ENCODE measurements at places on chromosomes 3 and 15. TPM values are rescaled to one million over a fixed set of nuclear protein-coding genes. Genes with fewer than 3 reads are reported as not detected.

SOX14 gene
- not detected for total RNA-seq

SLC24A5 gene
- total RNA-seq = not detected

DNAH12 gene
- total RNA-seq = 0.06 TPM

CYP1A1 gene
- 0.92 TPM for total RNA-seq

UROC1 gene
- not detected for total RNA-seq

FANCD2 gene
- total RNA-seq = 48.5 TPM

DZIP1L gene
- total RNA-seq = 9.7 TPM

GREM1 gene
- total RNA-seq = 35.3 TPM

CTXND1 gene
- not detected for total RNA-seq

RETNLB gene
- not detected for total RNA-seq

HESX1 gene
- total RNA-seq = not detected

NR1I2 gene
- total RNA-seq = 1.3 TPM

SIDT1 gene
- total RNA-seq = 0.11 TPM

All from Daoy (cell line).